ENCODE measurements at places on chromosomes 16 and 17. TPM values are rescaled to one million over a fixed set of nuclear protein-coding genes. Genes with fewer than 3 reads are reported as not detected.

DNA sequence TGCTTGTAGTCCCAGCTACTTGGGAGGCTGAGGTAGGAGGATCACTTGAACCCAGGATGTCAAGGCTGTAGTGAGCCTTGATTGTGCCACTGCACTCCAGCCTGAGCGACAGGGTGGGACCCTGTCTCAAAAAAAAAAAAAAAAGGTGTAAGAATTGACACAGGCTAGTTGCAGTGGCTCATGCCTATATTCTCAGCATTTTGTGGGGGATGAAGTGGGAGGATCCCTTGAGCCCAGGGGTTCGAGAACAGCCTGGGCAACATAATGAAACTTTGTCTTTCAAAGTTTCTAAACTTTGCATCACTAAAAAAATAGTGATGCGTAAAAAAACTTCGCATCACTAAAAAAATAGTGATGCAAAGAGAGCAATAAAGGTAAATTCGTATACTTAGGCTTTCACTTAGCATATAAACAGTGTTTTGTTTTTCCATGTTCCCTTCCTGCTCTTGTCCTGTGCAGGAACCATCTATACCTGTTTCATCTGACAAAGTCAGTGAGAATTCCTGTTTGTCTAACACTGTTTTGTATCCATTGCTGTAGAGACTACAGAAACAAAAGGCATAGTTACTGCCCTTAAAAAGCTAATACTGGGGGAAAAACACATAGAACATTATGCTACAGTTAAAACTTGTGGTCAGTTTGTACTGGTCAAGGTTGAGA lies 32.1 kb downstream of the CTCF start:
- DNase-seq, result no peak
- no peak overlapping the region for H3K27ac ChIP-seq
- H3K36me3 ChIP-seq, result peaks cover 22% of the 10 kb centered on the region
- no peaks in the 10 kb centered on the region for H3K27me3 ChIP-seq
- H3K4me3 ChIP-seq, result no peak overlapping the region

- peaks cover 8% of the 10 kb centered on the region for H3K27me3 ChIP-seq
- H3K27ac ChIP-seq, result no peak overlapping the region
- H3K36me3 ChIP-seq, result no peaks in the 10 kb centered on the region
Observed at GRCh38 chr16:73193464-73193863, 145.5 kb upstream of the ZFHX3 start.

DNA sequence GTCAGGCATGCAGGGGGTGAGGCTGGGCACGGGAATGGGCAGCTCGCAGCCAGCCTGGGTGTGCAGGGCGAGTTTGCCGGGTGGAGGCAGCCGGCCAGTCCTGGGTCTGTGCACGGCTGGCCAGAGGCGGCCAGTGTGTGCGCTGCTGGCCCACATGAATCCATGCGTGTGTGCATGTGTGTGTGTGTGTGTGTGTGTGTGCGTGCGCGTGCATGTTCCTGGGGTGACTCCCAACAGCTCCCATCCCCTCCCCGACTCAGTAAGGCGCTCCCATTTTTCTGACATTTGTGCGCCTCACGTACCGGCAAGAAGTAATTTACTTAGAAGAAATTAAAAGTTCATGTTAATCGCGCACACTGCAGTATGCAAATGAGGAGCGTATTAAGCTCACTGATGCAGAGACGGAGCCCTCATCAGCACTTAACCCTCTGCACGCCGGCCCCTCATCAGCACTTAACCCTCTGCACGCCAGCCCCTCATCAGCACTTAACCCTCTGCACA lies 55.4 kb upstream of the ACSF3 start:
- peaks cover 29% of the 10 kb centered on the region for H3K27me3 ChIP-seq
- H3K4me1 ChIP-seq, result peaks cover 11% of the 10 kb centered on the region
- no peak for DNase-seq
- H3K4me3 ChIP-seq, result no peak overlapping the region

- no peak overlapping the region for H3K27ac ChIP-seq
- DNase-seq, result no peak
- no peak overlapping the region for H3K4me3 ChIP-seq
- no peaks in the 10 kb centered on the region for H3K36me3 ChIP-seq
Observed at GRCh38 chr17:73933871-73934270, 269.6 kb upstream of the RPL38 start.

DNA sequence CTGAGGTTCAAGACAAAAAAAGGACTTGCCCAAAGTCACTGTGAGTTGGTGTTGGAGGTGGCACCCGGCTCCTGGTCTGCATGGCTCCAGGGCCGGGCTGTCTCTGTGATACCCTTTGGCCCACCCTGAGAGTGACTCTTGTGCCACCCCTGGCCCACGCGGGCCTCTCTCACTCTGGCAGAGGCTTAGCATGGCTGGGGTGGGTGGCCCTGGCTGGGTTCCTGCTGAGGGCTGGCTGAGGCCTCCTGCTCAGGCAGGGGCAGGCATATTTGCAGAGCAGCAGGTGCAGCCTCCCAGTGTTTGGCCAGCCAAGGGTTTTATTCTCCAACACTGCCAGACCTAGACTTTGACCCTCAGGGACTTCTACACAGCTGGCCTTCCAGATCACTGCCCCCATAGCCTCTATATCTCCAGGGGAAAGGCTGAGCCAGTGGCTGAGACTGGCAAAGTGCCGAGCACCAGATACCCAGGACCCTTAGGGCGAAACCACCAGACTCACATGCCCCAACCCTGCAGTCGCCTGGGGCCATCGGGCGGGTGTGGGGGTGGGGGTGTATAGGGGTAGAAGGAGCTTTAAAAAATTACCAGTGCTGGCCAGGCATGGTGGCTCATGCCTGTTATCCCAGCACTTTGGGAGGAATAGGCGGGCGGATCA lies 21.5 kb upstream of the ADGRG1 start:
- H3K27ac ChIP-seq, result no peak overlapping the region
- no peaks in the 10 kb centered on the region for H3K36me3 ChIP-seq
- no peaks in the 10 kb centered on the region for H3K27me3 ChIP-seq
- H3K4me1 ChIP-seq, result peaks cover 44% of the 10 kb centered on the region
- DNase-seq, result no peak

DNA sequence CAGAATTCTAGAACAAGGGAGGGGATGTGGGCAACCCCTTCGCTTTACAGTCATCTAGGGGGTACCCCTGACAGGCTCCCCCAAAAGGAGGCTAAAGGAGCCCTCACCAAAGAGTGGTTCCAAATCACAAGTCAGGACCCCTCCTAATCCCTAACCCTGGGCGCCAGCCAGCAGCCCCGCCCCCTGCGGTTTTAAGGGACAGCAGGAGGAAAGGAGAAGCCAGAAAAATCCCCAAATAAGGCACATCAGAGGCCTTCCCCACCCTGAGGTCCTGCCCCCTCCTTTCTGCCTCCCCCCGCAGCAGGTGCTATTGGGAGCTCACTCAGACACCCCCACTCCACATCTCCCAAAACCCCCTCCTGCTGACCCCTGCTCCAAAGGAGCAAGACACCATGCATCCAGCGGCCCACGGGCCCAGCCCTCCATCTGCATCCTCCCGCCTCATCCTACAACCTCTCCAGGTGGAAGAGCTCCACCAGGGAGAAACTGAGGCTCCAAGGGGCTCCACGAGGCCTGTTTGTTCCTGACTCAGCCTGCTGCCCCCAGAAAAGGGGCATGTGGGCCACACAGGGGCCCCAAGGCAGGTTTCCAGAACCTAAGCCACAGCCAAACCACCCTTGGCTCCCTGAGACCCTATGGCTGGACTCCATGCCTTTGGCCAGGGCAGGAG lies 93.5 kb downstream of the GOSR1 start:
- no peak overlapping the region for H3K4me3 ChIP-seq
- H3K27me3 ChIP-seq, result peaks cover 73% of the 10 kb centered on the region
- DNase-seq, result no peak
- H3K4me1 ChIP-seq, result peaks cover 5% of the 10 kb centered on the region

DNA sequence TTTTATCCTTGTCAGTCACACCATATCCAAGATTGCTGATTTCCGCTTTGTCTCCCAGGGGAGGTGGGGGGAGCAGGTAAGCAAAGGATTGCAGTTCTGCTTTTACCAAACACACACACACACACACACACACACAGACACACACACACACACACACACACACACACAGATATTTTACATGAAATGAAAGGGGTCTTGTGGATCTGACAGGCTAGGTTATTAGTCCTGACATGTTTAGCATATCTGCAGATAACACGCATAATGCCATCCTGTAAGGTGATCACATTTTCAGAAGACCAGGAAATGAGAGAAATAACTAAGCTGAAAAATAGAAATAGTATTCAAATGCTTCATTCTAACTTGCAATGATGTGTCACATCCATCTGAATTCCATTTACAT lies 1113.3 kb downstream of the CDH8 start:
- no peak overlapping the region for H3K4me3 ChIP-seq
- H3K27me3 ChIP-seq, result no peaks in the 10 kb centered on the region
- H3K36me3 ChIP-seq, result no peaks in the 10 kb centered on the region
- DNase-seq, result no peak

DNA sequence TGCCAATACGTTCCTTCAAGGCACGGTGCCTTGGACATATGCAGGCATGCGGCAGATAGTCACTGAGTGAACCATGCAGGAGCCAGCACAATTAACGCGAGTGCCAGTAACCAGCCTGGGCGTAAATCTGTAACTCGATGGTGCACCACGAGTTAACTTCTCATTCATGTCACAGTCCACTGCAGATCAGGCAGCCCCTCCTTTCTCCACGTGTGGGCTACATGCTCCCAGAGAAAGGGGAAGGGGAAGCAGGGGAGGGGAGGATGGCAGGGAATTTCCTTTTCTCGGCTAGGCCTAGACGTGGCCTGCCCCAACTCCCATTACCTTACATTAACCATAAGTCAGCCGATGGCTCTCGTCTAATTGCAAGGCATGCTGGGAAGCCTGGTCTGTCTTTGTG lies 287.9 kb downstream of the CPPED1 start:
- no peaks in the 10 kb centered on the region for H3K36me3 ChIP-seq
- no peak overlapping the region for H3K27ac ChIP-seq
- H3K4me1 ChIP-seq, result no peaks in the 10 kb centered on the region
- peaks cover 18% of the 10 kb centered on the region for H3K27me3 ChIP-seq
- H3K4me3 ChIP-seq, result no peak overlapping the region
- no peak for DNase-seq

- no peaks in the 10 kb centered on the region for H3K36me3 ChIP-seq
- H3K4me1 ChIP-seq, result no peaks in the 10 kb centered on the region
- peaks cover 26% of the 10 kb centered on the region for H3K27me3 ChIP-seq
- no peak overlapping the region for H3K4me3 ChIP-seq
- H3K27ac ChIP-seq, result no peak overlapping the region
Observed at GRCh38 chr16:10668322-10669045, 26.2 kb downstream of the TEKT5 start.

DNA sequence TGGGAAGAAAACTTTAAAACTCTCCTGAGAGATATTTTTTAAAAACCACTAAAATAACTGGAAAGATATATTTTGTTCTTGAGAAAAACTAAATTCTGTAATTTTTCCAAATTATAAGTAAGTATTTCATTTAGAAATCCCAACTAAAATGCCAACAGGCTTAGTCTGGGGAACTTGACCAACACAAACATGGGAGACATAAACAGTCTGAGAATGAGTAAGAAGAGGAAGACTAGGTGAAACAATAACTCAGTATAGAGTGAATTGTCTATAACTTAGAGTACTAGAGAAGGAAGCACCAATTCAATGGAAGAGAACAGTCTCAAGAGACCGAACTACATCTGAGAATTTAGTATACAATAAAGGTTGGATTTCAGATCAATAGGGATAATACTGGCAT lies 2.9 kb downstream of the CMTM1 start:
- peaks cover 8% of the 10 kb centered on the region for H3K4me1 ChIP-seq
- H3K4me3 ChIP-seq, result no peak overlapping the region
- no peaks in the 10 kb centered on the region for H3K27me3 ChIP-seq
- H3K36me3 ChIP-seq, result peaks cover 24% of the 10 kb centered on the region
- no peak overlapping the region for H3K27ac ChIP-seq

GRCh38 chr17:50956409-50956749 lies 90.2 kb upstream of the TOB1 start:
- peaks cover 17% of the 10 kb centered on the region for H3K4me1 ChIP-seq
- DNase-seq, result no peak
- no peak overlapping the region for H3K27ac ChIP-seq
- no peaks in the 10 kb centered on the region for H3K36me3 ChIP-seq
- no peaks in the 10 kb centered on the region for H3K27me3 ChIP-seq
- no peak overlapping the region for H3K4me3 ChIP-seq

HSPB9 gene
- total RNA-seq, result 0.11 TPM

SLC6A2 gene
- not detected for total RNA-seq

FBXL16 gene
- 6.0 TPM for total RNA-seq

CDH1 gene
- 0.76 TPM for total RNA-seq

Measured in K562 (cell line).